ENCODE measurements at places on chromosomes 6 and 20.

DNA sequence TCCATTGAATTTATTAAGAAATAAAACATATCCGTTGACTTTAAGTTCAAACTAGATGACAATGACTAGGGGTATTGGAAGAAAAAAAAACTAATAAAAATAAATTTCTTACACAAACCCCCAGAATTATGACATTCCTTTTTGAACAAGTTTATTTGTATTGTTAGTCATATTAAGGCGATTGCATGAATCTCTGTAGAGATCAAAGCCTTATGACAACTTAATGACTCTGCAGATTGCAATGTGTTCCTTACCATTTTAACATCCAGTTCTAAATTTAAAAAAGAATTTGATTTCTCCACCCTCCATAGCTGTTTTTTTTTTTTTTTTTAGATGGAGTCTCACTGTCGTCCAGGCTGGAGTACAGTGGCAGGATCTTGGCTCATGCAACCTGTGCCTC is 189.8 kb upstream of the CEP162 start:
- no peak for DNase-seq

DNA sequence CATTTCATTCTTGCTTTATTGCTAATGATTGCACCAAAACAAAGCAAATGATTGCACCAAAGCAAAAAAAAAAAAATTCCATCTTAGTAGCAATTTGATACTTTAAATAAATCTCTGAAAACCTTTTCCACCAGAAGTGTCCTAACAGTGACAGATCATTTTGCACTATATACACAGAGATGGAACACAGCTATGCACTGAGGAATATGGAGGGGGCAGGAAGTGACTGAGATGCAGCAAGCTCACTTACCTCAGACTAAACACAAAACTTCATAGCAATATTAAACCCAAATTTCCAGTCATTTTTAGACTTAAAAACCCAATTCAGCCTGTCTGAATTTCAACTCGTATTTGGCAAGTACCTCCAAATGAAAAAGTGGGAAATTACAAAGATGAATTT is 41.2 kb downstream of the HIVEP2 start:
- no peak for DNase-seq

DNA sequence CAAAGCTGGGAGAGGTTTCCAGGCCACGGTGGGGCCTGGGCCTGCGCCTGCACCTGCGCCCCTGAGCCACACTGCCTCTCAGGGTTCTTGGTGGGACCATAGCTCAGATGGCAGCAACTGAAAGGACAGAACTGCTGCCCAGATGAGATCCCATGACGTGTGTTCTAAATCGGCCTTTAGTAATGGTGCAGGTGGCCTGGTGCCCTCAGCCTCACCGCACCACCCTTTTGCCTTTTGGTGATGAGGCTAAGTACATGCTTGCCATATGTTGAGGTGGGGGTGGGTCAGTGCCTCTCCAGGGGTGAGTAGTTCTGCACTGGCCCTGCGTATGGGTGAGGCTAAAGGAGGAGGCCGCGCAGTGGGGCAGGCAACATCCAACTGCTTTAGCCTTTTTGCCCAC is 7.4 kb downstream of the PSMG4 start:
- no peak for DNase-seq

DNA sequence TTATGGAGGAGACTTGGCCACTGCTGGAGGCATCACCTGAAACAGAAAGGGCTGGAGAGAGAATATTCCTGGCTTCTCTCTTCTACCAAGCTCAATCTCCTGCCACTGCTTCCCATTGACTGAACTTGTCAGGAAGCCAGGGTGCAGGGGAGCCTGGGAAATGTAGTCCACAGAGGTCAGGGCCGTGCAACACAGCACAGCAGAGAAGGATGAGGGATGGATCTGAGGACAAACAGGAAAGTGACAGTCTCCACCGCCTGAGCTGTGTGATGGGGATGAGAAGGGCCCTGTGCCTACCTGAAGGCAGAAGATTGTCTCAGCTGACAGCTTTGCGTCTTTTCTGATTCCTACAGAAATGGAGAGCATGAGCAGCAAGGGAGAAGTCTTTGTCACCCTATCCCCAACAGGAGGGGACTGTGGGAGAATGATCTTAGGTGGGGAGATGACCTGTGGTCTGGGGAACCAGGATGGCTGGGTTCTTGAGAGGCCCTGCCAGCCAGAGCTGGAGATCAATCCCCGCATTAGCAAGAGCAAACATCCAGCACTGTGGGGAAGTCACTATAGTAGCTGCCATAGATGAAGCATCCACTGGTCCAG is 114.2 kb downstream of the SNX5 start:
- no peak for DNase-seq

DNA sequence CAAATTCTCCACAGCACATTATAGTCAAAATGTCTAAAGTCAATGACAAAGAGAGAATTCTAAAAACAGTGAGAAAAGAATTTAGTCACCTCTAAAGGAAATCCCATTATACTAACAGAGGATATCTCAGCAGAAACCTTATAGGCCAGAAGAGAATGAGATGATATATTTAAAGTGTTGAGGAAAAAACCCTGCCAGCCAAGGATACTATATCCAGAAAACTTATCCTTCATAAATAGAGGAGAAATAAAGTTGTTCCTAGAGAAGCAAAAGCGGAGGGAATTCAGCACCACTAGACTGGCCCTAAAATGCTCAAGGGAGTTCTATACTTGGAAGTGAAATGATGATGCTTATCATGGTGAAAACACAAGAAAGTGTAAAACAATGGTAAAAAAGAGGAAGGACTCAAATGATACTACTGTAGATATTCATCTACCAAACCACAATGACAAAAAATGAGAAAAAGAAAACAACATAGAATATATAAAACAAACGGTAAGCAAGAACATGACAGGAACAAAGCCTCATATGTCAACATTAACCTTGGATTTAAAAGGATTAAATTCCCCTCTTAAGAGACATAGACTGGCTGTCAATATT is 16.7 kb downstream of the GPRC6A start:
- no peak for DNase-seq

- no peak for DNase-seq
Measured at GRCh38 chr6:139943391-139943790, 568.9 kb upstream of the CITED2 start.

DNA sequence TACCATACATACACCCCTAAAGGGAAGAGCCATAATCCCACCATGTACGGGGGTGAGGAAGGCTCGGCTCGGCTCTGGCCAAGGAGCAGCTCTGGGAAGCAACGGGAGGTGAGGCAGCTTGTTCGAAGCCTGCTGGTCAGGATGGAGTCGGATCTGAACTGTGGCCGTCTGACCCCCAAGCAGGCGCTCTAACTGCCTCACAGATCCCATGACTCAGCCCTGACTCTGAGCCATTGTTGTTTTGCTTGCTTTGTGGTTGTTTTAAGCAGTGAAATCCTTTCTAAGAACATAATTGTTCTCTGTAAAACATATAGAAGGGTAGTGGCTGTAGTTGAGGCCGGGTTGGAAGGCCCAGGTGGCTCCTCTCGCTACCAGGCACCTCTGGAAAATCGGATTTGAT is 10.9 kb downstream of the C6orf132 start:
- no peak for DNase-seq

DNA sequence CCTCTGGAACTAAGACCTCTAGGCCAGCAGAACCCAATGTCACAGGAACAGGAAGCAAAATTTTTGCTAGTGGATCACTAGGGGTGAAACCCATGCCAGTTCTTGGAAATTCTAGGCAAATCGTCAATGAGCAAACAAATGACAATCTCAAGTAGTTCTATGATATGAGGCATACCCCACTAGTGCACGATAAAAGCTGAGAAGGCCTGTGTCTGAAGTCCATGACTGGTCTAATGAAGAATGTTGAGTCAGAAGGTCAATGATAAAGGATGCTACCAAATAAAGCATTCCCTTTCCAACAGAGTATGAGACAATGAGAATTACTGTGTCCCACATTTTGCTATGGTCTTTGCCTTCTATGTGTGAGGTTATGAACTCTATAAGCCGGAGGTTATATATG is 149.4 kb upstream of the NOX3 start:
- no peak for DNase-seq
